ENCODE measurements at places on chromosomes 1 and 21.

DNA sequence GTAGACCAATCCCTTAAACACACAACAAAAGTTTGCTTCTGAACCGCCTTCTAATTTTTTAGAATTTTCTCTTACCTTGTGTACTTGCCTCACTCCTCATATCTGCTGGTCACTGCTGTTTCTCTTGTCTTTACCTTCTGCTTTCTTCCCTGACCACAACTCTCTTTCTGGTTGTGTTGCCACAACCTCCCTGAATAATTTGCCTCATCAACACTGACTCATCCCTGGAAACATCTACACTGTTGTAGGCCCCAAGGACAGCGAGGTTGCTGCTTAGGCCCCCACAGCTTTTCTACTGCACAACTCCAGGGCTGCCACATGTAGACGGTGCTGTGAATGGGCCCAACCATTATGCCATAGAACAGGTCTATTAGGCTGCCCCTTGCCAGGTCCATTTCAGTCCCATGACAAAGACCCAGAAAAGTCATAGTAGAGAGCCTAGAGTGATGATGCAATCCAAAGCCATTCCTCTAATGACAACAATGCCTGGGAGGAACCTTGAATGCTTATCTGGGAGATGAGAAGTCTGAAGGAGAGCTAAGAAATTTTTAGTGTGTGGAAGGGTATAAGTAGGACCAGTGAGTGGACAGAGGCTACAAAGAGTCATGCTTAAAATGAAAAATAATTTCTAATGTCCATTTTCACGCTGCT, 36.6 kb upstream of the LCE5A start:
- no peak for DNase-seq

DNA sequence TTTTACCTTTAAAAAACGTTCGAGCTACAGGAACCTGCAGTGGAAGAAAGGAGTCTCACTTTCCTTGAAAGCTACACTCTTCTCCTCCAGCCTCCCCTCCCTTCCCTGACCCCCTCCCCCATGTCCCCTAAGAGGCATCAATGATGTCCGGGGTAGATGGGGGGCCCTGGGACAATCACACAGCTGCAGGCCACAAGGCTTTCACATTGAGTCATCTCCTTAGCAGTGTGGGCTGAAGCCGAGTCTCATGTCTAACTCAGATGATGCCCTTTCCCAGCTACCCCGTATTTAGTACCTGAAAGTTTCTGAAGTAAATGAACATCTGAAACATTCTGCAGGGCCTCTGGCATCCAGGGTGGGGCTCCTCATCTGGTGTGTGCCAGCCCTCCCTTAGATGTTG, 6.3 kb upstream of the GPR25 start:
- peak; percentile 61 for DNase-seq

GRCh38 chr1:211574705-211575104, 4.3 kb downstream of the SLC30A1 start:
- DNase-seq, result no peak

GRCh38 chr21:45821998-45822397, 159.6 kb upstream of the COL6A1 start:
- DNase-seq, result no peak

GRCh38 chr1:154989195-154989860, 4.1 kb upstream of the LENEP start:
- no peak for DNase-seq

DNA sequence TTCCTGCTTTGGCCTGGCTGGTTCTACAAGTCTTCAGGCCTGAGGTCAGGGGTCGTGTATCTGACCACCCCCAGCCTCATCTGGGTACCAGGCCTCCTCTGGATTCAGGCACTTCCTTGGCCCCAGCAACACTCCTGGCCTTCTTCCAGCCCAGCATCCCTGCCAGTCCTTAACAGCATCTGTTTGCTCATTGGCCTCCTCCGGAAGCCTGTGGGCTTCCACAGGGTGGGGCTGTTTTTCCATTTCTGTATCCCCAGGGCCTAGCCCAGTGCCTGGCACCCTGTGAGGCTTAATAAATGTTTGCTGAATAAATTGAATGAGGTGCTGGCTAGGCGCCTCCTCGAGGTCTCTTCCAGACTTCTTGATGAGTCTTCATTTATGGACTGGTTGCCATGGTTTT, 21.5 kb upstream of the GPR37L1 start:
- no peak for DNase-seq

All from GM18507 (cell line).